ENCODE measurements at places on chromosomes 7 and 10.

DNA sequence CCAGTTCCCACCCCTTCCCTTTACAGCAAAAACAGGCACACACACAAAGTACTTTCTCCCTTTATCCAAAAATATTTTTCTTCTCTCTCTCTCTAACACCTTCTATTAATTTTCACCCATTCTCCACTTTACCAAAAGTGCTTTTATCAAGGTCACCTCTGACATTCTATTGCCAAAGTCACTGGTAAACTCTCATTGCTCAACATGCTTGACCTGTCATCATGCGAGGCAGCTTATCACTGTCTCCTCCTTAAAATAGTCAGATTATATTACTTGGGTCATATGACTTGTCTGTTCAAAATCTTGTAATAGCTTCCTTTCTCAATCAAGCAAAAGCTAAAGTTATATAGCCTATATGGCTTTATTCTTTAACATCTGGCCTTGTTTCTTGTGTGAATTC lies 28.6 kb downstream of the MACC1 start:
- DNase-seq: no peak

GRCh38 chr7:121329191-121330052 lies 622 bp downstream of the WNT16 start:
- no peak for DNase-seq

GRCh38 chr10:14162629-14163344 lies 167.9 kb downstream of the FRMD4A start:
- DNase-seq: no peak

DNA sequence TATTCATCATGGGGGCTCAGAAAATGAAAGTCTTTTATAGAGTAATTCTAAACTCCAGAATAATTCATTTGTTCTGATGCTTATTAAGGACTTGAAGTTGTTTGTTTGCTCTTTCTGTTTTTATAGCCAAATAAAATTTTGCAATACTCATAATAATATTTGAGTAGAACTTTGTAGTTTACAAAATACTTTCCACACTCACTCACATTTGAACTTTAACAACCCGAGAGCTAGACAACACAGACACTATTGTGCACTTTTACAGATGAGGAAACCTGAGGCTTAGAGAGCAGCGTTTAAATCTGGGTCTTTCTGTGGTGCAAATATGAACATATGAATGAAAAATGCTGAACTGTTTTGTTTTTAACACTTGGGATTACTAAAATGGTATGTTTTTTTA lies 126.8 kb downstream of the KAT6B start:
- DNase-seq: no peak

- no peak for DNase-seq
Measured at GRCh38 chr10:89805599-89806013, 104.2 kb downstream of the KIF20B start.

- no peak for DNase-seq
Measured at GRCh38 chr7:57579454-57579853, 129.5 kb downstream of the ZNF716 start.

Data from AG04450 (cell line).